ENCODE measurements at places on chromosomes 4 and X.
A peak's percentile ranks its signal among the peaks of the same experiment; 100 is the strongest.

DNA sequence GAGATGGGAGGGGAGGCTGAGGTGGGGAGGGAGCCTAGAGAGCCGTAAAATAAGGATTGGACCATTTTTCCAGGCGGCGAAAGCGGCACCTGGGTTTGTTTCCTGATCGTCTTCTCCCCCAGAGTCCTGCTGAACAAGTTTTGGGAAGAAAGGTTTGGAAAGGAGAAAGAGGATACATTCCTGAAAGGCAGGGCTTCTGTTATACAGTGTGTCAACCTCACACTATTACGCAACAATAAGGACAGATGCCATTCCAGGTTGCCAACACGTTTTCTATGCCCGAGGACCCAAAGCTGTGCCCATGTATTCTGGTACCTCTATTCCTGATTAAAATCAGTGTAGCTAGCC, 658 bp downstream of the SCOC start:
- DNase-seq = no peak

DNA sequence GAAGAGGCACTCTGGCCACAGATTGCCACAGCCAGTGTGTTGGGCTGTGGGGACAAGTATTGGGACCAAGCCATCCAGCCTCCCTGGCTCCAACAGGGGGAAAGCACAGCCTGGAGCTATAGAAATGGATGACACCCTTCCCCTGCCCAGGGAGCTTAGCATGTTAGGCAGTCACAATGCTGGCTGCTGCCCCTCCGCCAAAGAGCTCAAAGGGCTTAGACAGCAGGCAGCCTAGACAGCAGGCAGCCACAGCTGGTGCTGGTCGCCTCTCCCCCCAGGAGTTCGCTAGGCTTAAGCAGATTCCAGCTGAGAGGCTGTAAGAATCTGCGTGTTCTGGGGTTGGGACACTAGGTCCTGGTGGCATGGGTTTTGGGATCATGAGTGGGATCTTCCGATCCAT, 94.5 kb upstream of the MXRA5 start:
- no peak for DNase-seq

DNA sequence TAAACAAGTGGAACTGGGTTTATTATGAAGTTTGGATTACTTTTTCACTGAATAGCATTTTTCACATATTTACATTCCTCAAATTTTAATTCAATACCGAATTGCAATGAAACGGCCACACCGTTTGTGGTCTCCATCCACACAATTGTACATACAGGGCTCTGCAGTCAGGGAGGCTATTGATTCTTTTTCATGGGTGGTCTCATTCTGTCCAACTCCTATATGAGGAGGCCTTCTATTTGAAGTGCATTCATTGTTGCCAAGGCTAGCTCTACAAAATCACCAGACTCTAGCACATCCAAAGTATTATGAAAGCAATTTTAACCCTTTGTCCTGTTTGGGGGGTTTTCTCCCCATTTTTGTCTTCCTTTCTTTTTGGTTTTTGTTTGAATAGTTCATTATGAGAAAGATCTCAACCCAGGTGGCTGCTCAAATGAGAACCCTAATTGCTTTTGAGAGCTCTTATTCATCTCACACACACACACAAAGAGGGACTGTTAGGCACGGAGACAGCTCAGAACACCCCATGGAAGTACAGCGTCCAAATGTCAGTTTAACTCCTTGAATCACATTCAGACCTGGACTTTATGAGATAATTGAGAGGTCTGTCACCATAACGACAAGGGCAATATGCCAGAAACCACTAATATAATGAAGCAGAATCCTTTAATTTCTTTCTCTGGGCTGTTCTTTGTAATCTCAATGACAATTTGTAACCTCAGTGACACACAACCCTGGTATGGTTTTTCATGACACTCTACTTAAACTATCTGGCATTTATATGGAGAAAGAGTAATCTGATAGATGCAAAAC, 79.4 kb downstream of the NLGN4X start:
- no peak for DNase-seq

- no peak for DNase-seq
Observed at GRCh38 chr4:30718021-30718542, 2.1 kb upstream of the PCDH7 start.

DNA sequence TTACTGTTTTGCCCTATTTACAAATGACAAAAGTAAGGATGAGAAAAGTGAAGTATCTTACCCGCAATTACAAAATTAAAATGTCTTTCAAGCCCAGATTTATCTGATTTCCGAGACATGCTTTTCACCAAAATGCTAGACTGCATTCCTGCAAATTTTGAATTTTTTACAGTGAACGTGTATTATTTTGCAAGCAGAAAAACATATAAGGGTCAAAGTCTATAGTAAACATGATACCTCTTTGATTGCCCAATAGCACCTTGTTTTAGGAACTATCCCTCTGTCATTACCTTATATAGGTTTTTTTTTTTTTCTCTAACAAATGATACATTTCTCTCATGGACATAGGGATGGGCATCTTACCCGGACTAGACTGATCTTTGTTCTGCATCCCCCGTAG, 134.2 kb upstream of the RAP2C start:
- no peak for DNase-seq

GRCh38 chr4:102730968-102731533, 29.7 kb downstream of the MANBA start:
- DNase-seq = no peak

DNA sequence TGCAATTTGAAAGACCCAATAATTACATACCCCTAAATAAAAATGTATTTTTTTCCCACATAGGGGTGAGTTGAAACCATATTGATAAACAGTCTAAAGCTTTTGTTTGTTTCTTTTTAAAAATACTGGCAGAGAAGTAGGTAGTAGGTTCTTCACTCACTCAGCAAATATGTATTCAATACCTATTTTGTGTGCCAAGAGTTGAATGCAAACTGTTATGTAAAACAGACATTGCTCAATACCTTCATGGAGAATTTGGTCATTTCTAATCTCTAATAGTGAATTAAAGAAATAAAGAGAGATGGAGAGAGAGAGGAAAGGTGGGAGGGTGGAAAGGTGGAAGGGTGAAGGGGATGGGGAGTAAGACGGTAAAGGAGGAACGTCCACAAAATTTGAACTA, 589.9 kb upstream of the GNPDA2 start:
- DNase-seq = no peak

DNA sequence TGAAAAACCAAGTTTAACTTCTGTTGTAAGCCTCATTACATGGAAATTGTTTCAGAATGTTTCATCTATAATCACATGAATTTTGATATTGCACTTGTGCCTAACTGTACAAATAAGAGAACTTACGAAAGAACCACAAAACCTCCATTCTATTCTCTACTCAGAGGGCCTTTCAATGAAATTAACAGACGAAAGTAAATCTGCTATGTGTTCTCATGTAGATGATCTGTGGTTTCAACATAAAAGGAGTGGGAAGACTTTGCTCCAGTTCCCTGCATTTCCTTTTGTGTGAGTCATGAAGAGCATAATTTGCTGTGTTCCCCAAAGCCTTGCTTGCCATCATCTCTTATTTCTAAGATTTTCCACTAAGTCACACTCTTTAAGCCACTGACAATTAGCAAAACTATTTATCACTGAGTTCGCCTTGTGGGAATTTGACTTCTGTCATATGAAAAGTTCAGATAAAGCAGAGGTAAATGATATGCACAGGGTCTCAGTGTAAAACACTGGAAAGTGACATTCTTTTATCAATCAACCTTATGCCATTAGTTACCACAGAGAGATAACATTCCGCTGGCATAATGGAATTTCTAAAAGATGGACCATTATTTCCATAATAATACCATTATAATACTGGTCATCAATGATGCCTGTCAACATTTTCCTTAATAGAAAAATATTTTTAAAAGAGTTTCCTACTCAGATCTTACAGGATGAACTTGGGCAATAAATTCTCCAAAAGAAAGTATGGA, 329.8 kb downstream of the NR3C2 start:
- DNase-seq = no peak

GRCh38 chrX:120499301-120500072, 30.4 kb upstream of the LAMP2 start:
- no peak for DNase-seq

DNA sequence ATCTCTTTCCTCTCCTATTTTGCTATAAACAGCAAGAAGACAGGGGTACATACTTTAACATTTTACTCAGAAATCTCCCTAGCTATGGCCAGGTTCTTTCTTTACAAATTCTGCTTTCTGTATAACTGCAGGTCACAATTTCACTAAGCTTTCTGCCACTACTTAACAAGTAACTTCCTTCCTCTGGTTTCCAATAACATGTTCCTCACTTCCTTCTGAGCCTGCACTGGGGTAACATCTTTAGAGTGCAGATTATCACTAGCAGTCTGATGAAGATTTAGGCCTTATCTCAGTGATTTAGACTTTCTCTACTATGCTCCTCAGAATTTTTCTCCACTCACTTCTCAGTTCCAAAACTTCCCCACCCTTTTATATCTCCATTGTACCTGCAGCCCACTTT, 1930.5 kb upstream of the AGA start:
- DNase-seq = no peak

DNA sequence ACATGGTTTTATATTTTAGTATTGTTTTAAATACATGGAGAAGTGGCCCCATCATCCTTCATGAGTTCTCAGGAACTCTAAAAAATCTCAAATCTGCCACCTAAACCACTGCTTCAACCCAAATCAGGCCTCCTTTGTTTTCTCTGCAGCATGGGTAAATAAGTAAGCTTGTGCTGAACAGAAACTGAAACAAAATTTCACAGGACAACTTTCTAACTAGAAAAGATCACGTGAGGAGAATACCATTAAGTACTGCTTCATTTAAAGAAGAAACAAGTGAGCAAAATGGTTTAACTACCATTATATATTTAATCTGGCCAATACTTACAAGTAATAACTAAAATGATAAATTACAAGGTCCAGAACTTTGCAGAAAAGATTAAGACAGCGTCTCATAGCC, 2.5 kb downstream of the ARAP2 start:
- DNase-seq = peak; percentile 14

DNA sequence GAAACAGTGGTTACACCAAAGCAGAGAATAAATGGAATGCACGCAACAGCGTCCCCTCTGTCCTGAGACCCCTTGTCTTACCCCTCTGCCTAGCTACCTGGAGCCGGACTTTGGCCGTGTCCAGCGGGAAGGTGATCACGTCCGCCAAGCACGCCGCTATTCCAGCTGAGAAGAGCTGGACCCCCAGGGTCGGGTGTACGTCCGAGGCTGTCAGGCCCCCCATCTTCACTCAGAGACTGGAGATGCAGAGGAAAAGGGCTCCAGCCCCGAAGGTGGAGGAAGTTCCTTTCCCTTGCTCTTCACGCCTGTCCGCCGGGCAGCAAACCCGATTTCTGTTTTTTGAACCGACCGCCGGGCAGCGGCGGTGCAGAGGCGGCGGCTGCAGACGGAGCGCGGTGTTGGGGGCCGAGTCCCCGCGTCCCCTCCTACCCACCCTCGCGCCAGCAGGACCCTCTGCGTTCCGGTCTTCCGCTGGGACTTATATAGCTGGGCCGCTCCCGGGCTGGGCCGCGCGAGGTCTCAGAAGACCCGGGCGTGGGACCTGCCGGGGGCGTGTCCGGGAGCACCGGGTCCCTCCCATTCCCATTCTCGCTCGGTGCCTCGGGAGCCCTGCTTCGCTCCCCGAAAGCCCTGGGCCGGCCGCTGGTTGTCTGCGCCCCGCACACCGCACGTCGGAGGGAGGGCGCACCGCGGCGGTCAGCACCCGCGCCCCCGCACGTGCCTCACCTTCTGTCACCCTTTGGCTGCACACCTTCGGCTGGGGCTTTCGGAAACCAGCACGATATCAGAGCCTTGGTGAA, at the start of gene UCP1:
TSS of gene UCP1 (minus strand) at position 455 of the 800 bp plus-strand sequence. CDS start at position 223, 232 bp downstream.
- no peak for DNase-seq

- DNase-seq = no peak
Observed at GRCh38 chr4:83318666-83319065, 16.0 kb downstream of the HPSE start.

GRCh38 chrX:46547857-46548256, 2.6 kb upstream of the ZNF674 start:
- DNase-seq = no peak

- no peak for DNase-seq
Observed at GRCh38 chr4:102799816-102800215, 27.5 kb downstream of the UBE2D3 start.

DNA sequence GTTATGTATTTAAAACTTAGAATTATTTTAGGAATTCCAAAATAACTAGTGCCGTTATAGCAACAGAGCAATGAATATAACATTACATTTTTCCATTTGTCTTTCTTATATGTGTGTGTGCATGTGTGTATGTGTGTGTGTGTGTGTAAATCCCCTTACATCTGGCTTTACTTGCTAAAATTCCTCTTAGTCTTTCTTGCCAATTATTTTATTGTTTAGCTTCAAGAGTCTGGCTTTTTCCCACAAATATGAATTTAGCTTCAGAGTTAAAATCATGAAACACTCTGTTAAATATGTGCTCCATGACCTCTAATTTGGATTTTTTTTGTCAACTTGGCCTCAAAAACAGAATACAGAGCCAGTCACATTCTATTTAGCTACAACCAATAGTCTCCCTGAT, 18.9 kb downstream of the FGF13 start:
- DNase-seq = no peak
